ENCODE measurements at places on chromosomes 6 and 20.

GRCh38 chr20:14761903-14762302 lies 424.5 kb upstream of the FLRT3 start:
- DNase-seq: no peak

DNA sequence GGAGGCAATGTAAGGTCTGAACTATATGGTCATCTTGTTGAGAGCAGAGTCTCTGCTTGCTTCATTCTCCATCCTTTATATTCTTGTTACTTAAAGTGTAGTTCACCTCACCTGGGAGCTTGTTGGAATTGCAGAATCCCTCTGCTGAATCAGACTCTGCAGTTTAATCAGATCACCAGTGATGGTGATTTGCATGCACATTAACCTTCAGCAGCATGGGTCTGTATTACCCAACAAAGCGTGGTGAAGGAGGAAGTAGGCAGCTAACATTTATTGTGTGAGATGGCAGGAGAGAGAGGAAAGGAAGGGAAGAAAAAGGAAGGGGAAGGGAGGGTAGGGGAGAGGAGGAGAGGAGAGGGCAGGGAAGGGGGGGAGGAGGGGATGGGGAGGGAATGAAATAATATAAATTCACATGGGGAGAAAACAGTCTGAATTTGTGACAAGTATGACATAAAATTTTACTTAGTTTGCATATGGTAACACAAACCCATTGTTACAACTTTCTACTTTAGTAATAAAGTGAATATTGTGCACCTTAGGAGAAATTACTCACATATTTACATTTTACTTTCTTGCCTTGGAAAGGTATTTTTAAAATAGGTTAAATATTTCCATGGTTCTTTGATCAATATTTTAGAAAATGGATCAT lies 740.7 kb downstream of the DHX35 start:
- DNase-seq: no peak

GRCh38 chr6:109009236-109009961 lies 85.2 kb downstream of the SESN1 start:
- DNase-seq: peak; percentile 74

DNA sequence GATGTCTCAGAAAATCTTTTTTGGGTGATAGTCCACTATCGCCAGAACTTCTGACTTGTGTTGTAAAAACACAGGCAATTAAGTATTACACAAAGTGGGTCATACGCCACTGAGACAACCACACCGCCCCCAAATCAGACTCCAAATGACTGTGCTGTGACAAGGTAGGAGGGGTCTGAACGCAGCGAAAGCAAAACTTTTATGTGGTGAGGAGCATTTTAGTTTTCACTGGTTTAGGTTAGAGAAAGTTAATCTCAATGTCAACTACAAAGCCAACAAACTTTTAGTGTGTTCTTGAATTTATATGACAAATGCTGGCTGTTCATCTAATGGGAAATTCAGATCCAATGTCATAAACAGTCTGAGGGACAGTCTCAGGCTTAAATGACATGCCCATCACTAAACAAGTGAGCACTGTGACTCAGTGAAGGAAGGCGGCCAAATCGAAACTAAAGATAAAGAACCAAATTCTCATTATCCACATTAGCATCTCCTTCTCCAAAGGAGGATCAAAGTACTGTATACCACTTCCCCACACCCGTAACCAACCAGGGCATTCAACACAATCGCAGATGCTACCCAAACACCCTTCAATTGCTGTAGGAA lies 186.7 kb downstream of the GJA10 start:
- no peak for DNase-seq

GRCh38 chr6:111565326-111566221 lies 40.1 kb downstream of the TRAF3IP2 start:
- DNase-seq: peak; percentile 82

DNA sequence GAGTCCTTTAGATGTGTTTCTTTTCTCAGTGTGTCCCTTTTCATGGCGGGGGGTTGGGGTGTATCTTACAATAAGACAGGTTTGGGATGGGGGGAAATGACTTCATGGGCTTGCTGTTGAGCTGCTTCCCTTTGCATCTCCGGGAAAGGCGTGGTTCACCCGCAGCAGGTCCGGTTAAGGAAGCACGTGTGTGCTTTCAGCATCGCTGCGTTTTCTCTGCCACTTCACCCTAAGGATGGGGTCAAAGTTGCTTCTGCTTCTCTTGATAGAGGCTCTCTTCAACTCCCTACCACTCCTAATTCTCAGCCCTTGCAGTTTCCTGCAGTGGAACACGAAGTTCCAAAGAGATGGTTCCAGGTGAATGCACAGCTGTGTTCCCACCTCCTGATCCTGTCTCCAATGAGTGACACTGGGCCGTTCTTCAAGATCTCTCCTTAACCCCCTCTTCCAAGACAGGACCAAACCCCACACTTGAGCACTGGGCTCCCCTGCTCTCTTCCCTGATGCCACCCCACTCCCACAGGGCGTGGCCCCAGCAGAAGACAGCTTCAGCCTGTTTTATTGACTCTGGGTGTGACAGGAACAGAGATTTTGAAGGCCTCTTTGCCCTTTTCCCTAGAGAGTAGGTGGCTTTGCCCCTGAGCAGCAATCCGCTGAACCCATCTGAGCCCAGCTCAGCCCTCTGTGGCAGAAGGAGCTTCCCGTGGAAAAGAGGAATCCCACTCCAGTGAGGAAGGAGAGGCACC lies 85.2 kb downstream of the PLEKHG1 start:
- DNase-seq: no peak
